ENCODE measurements at places on chromosomes 12 and 14.

GRCh38 chr12:14910090-14910915, 24.6 kb upstream of the MGP start:
- DNase-seq, result no peak

GRCh38 chr12:53924521-53925405, 13.9 kb upstream of the HOXC13 start:
- DNase-seq, result no peak

GRCh38 chr12:45348986-45349385, 133.1 kb downstream of the ANO6 start:
- DNase-seq, result no peak

GRCh38 chr14:94100847-94101246, 9.7 kb upstream of the IFI27 start:
- no peak for DNase-seq

DNA sequence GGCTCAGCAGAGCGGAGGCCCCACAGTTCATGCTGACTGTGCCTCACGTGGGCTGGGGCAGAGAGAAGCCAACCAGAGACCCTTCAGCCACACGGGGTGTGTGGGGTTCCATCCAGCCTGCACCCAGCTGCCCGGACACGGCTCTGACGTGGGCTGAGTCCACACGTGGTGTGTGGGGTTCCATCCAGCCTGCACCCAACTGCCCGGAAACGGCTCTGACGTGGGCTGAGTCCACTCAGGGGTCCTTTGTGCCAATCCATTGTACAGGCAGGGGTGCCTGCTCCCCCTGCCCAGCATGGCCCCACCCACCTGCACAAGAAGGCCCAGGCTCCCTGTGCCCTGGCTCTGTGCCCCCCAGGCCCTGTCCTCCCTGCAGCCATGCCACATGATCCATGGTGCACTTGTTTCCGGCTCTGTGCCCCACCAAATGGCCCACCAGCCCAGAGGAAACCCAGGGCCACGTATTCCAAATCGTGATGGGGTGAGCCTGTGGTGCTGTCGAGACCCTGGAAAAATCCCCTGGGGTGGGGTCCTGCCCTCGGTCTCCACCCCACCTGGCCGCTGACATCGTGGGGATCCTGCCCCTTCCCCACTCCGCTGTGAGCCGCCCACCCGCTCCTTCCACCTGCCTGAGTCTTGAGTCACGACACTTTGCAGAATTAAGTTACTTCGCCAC, 99.3 kb upstream of the SFSWAP start:
- no peak for DNase-seq

GRCh38 chr14:73272393-73272792, 35.1 kb downstream of the PAPLN start:
- no peak for DNase-seq

- DNase-seq, result no peak
Measured at GRCh38 chr12:26841085-26841484, 8.1 kb upstream of the ITPR2 start.

DNA sequence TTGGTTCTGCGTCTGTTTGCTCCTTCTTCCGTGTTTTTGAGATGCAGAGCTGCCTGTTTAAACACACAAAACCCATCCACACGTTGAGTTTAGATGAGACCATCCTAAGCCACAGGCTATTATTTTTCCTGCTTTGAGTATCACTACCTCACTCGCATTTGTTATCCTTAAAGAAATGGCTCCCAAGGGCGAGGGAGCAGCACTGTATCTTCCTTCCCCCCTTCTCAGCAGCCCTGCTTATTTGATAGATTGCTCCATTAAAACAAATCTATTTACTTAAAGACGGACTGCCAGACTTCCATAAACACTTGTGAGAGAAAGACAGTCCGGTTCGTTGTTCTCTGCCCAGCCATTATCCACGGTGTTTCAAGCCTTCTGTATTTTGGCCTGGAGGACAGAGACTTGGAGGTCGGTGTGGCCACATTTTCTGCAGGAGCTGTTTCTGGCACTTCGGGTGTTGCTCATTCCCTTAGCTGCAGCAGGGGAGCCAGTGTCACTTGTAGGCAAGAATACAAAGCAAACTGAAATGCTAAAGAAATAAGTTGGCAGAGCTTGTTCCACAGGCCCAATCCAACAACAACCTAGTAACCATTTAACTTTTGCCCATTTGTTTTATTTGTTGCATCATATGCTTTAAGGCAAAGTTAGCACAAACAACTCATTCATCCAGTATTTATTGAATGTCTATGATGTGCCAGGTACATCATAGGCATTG, 275.4 kb downstream of the TTC6 start:
- DNase-seq, result no peak

GRCh38 chr12:79732638-79733037, 41.9 kb upstream of the PAWR start:
- DNase-seq, result no peak

DNA sequence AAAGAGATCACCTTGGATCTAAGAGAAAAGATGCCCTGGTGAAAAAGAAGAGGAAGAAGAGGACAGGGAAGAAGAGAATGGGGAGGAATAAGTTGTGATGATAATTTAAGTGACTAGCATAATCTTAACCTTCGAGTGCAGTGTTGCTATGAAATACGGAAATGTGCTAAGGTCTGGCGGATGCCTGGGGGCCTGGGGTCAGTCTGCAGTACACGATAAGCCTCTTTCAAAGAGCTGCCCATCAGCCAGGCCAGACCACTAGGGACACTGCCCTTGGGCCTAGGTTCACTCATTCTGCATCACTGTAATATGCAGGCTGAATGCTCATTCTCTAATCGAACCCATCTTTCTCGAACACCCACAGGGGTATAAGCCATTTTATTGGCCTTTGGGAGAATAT, 83.4 kb downstream of the PLEKHG3 start:
- DNase-seq, result no peak

GRCh38 chr12:117067016-117067415, 32.2 kb downstream of the TESC start:
- DNase-seq, result no peak

DNA sequence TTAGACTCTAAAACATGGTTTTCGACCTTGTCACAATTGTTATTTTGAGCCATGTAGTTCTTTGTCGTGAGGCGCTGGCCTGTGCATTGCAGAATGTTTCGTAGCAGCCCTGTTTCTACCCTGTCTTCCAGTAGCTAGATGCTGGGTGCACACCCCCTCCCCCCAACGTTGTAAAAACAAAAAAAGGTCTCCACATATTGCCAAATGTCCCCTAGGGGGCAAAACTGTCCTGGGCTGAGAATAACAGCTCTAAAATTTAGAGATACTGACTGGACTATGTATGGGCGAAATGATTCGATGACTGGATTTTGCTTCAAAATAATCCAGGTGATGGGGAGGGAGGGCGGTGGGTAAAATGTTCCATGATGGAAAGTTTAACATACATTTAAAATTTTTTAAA, 126.1 kb upstream of the FUT8 start:
- peak; percentile 9 for DNase-seq

DNA sequence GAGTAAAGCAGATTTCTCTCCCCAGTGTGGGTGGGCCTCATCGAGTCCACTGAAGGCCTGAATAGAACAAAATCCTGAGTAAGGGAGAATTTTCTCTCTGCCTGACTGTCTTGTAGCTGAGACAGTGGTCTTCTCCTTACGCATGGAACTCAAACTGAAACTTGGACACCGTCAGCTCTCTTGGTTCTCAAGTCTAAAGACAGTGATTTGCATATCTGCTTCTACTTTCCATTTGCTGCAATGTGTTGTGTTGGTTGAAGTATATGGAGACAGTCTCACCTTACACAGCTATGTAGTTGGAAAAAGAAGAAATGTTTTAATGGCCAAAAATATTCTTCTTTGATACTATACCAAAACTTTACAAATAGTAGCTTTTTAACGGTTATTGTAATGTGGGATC, 160.2 kb upstream of the LMNTD1 start:
- DNase-seq, result no peak

DNA sequence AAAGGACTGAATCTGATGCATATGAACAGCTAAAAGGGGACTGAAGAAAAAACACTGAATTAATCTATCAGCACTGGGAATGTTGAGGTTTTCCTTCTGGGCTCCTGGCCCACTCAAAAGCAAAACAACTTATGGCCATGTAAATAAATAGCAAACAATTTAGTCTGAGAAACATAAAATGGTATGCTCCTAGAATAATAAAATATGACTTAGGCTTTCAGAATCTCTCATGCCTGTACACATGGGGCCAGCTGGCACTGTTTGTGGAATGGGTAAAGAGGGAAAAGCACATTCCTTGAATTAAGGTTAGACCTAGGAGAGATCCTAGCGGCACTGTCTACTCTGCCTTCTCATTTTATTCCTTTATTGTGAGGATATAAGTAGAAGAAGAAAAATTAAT, 6.2 kb downstream of the KLHDC2 start:
- no peak for DNase-seq

- DNase-seq, result no peak
Measured at GRCh38 chr12:19846574-19846973, 407.3 kb downstream of the AEBP2 start.

GRCh38 chr12:112906712-112907414, at the start of gene OAS1:
OAS1 (plus strand) TSS chr12:112906962; CDS start chr12:112907040, 78 bp downstream.
- DNase-seq, result peak; percentile 57

GRCh38 chr12:58925111-58925611, 4.9 kb upstream of the LRIG3 start:
- no peak for DNase-seq

GRCh38 chr14:94992046-94992445, 165.3 kb downstream of the DICER1 start:
- no peak for DNase-seq

Data from CD4-positive, alpha-beta T cell treated with Interleukin-6 at 100 ng/mL for 8 hours (primary cell).